WERI-Rb-1 (cell line): ENCODE measurements at places on chromosomes 16 and 17.

DNA sequence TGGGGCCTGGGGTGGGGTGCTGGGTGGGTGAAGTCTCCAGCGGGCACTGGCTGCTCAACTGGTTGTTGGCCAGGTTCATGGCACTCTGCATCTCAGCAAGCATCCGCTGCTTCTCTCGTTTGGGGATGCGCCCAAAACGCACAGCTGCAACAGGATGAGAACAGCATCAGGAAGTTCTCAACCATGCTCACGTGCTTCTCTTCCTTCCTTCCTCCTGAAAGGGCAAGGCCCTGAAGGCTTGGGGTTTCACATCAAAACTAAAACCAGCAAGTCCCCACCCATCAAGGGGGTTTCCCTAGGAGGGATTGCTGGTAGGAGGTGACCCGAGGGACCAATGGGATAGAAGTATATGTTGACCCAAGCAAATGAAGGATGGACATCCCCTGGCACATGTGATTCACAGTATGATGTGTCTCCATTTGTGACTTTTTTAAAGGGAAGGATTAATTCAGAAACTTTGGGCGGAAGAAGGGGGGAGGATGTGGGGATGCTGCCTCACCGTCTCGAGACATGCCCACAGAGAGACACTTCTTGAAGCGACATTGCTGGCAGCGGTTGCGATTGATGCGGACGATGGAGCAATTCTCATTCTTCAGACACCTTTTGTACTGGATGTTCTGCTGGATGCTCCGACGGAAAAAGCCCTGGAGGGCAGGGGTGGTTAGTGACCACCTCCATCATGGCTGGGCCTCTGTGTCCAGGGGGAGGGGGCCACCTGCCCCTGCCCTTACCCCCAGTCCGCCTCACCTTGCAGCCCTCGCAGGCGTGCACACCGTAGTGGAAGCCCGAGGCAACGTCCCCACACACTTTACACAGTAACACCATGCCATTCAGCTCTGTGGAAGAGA lies 4.2 kb downstream of the NR1D1 start:
- no peak for DNase-seq

DNA sequence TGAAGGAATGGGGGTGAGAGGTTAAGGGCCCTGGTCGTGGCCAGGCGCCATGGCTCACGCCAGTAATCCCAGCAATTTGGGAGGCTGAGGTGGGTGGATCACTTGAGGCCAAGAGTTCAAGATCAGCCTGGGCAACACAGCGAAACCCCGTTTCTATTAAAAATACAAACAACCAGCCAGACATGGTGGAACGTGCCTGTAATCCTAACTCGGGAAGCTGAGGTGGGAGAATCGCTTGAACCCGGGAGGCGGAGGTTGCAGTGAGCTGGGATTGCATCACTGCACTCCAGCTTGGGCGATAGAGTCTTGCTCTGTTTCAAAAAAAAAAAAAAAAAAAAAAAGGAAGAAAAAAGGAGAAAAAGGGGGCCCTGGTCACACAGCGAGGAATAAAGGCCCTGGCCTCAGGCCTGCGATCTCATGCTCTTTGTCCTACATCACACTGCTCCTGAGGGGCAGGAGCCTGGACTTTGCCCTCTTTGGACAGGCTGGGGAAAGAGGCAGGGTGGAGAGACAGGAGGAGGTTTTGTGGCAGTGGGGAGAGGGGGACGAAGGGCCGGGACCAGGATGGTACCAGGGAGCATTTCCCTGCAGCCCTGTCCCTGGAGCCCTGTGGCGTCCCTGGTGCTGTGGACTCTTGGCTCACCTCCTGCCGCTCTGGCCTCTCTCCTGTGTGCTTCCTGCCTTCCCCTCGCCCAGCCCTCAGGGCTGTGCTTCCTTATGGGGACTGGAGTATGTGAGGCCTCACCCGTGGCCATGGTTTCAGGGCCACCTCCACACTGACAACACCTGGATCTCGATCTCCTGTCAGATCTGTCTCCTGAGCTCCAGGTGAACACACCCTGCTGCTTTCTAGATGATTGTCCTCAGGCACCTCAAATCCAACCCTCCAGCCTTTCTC lies 19.7 kb upstream of the SLC25A19 start:
- DNase-seq, result no peak

GRCh38 chr17:30391534-30391933 lies 12.8 kb downstream of the CPD start:
- no peak for DNase-seq

DNA sequence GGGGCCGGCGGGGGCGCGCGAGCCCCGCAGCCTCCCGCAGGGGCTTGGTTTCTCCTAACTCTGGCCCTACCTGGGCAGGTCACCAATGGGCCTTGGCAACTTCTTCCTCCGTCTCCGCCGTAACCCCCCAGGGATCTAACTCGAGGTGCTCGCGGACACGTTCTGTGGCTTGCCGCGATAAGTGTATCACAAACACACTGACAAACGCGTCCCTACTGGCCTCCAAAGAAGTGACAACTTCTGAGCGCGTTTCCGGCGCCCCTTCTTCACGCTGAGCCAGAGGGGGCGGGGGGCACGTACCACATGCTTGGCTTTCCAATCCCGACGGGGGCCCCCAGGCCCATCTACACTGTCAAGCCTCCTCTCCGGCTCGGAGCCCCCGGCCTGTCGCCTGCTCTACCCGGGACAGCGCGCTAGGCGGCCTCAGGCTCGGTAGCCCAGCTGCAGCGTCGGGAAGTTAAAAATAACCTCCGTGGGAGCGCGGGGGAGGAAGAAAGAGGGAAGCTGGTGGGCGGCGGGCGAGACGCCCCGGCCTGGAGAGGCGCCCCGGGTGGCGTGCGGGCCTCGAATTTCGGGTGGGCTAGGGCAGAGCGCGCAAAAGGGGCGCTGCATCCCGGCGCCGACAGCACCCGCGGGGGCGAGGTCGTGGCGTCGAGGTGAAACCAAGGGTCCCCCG lies 725 bp upstream of the SPHK1 start:
- peak; percentile 66 for DNase-seq

GRCh38 chr17:60359415-60359814 lies 32.5 kb downstream of the USP32 start:
- no peak for DNase-seq

DNA sequence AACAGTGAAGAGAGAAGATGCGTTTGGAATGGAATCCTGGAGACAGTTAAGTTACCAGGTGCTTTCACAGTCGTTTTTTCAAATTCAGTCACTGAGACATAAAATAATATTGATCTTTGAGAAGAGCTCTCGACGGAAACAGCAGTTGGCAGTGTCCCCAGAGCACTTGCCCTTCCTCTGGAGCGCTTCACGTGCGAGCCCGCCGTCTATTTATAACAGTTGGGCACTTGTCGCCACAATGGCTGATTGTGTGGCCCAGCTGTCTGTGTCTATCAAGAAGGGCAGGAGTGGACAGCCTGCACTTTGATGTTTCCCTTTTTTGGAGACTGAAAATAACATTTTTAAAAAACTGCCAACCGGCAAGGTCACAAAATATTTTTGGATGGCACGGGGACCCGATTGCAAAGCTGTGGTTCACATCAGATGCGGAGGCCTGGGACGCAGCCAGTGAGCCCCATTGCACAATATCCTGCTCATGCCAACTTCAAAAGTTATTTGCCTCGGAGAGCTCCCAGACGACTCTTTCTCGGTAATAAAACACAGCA lies 62.9 kb downstream of the ADCY9 start:
- no peak for DNase-seq

GRCh38 chr16:14194721-14195120 lies 123.6 kb downstream of the MRTFB start:
- DNase-seq, result no peak

DNA sequence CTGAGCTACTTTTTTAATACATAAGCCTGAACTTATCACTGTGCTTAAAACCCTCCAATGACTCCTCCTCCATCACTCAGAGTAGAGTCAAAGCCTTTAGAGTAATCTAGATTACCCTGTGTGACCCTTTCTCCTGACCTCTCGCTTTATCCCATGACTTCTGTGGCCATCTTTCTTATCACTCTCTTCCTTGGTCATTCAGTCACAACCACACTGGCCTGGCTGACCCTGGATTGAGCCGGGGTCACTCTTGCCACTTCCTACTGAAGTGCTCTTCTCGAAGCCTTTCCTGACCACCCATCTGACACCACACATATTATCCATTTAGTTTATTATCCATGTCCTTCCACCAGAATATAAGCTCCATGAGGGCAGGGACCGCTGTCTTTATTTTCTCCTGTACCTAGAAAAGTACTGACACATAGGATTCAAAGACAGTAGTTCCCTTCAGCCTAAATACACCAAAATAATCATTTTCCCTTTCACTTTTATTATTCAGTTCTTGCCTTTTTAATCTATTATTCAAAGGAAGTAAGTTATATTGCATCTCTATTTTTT lies 28.0 kb upstream of the ABCA9 start:
- no peak for DNase-seq

DNA sequence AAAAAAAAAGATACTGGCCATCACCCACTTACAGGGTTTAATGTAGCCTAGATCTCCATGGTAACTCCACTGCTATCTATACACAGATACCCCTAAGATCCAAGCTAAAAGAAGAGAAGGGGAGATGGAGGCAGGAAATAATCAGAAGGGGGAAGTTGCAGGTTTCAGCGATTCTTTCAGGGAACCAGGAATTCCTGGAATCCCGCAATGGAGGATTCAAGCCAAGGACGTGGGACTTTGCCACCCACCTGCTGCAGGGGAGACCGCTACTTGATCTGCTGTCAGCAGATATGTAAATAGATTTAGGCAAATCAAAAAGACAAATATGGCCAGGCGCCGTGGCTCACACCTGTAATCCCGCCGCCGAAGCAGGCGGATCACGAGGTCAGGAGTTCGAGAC lies 121.1 kb downstream of the AIPL1 start:
- no peak for DNase-seq

GRCh38 chr16:5541356-5541755 lies 443.8 kb upstream of the EEF2KMT start:
- DNase-seq, result no peak

DNA sequence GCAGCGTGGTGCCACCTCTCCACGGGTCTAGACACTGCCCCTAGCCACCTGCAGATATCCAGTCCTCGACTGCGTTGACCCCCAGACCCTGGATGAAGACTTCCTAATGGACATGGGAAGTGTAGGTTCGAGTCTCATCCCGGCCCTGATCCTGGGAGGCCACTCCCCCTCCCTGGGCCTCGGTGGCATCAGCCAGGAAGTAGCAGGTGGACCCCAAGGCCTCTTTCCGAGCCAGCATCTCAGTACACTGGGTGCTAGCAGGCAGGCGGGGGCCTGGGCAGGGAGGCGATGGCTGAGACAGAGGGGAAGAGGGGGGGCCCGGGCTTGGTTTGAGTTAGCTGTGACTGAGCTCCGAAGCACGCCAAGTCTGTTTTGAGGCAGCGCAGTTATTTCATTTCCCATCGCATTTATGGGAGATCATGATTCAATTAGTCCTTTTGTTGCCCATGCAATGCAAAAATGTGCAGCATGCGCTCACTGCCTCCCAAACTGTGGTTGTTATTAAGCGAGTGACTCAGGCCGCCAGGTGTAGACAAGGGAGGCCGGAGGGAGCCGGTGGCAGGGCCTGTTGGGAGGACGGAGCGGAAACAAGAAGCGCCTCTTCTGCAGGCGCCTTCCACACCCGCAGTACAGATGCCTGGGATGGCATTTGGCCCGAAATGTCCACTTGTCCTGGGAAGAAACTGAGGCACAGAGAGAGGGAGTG lies 25.3 kb upstream of the ZNF469 start:
- no peak for DNase-seq

- no peak for DNase-seq
These were observed 56.3 kb downstream of the IL21R start for GRCh38 chr16:27458258-27458657.
